AML-193 (cell line): ENCODE measurements at places on chromosomes 6 and 20.

DNA sequence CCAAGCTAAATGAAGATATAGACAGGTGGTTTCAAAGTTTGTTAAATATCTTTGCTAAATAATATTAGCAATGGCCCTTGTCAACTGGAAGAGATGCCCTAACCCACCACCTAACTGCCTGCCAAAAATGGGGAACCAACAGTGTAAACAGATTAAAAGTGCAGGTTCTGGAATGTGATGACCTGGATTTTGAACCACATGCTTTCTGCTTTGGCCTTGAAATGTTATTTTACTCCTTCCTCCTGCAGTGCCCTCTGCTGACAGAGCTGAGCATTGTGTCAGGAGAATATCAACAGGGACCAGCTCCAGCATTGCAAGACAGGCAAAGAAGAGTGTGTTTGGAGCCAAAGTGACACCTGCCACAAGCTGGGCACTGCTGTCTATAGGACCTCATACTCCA lies 226.6 kb downstream of the MYLK4 start:
- DNase-seq = peak; percentile 71

DNA sequence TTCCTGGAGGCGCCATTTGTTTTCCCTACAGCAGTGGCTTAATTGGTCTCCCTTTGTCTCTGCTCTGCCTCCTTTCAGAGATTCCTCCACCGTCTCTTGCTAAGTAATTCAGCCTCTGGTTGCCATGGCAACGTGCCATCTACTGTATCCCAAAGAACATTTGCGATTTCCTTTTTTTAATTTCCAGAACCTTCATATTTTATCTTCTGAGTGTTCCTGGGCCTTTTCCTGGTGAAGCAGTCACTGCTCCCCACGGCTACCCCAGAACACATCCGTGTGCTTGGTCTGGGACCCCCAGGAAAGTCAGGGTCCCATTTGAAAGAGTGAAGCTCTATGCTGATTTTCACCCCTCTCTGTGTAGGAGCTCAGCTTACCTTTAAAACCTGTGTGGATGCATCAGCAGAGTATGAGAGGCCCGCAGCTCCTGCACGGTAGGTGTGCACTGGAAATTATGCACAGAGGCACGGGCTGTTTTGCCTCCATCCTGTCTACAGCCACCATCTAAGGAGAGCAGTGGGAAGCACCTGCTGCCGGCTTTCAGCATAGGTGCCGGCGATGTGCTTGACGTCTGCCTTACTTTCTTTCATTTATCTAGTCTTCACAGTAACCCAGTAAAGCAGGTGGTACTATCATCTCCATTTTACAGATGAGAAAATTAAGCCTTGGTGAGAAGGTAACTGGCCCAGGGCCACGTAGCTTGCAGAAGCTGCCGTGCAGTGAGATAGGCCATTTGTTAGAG lies 122.8 kb downstream of the SYCP2 start:
- DNase-seq = no peak

DNA sequence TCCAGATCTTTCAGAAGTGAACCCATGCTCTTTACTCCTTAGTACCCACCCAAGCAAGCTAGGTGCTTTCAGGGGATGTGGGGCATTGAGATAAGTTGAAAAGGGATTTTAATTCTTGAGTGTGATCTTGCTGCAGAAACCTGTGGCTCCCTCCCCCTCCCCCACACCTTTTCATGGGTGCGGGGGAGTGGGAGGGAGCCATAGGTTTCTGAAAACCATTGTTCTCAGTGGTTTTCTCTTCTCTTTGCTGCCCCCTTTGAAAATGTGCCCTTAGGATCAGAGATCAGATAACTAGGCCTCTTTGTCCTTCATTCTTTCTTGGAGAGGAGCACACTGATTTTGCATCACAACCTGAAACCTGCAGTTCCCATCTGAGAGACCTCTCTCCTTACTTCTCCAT lies 2.4 kb downstream of the PCSK2 start:
- DNase-seq = no peak

GRCh38 chr20:50913690-50914375 lies 17.4 kb downstream of the ADNP start:
- no peak for DNase-seq

GRCh38 chr6:6725468-6726209 lies 137.1 kb downstream of the LY86 start:
- peak; percentile 58 for DNase-seq

DNA sequence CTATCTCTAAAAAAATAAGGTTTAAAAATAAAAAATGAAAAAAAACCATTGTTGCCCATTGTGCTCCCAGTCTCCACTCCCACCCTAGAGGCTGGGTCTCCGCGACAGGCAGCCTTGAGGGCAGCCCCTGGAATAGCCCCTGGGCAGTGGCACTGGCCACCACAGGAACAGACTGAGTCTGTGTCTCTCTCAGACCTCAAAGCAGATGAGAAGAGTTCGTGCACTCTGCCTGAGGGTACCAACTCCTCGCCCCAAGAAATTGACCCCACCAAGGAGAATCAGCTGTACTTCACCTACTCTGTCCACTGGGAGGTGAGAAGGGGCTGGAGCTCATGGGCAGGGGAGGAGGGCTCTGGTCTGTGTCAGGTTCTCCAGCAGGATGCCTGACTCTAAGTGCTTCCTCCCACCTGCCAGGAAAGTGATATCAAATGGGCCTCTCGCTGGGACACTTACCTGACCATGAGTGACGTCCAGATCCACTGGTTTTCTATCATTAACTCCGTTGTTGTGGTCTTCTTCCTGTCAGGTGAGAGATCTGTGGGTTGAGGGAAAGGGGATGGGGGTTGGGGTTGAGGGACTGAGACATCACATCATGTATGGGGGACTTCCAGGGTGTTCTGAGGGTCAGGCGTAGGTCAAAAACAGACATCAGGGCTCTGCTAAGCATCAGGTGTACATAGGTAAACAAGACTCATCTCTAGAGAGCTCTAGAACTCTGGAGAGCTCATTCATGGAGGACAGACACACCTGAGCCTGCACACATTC lies 35.6 kb downstream of the TM9SF4 start:
- no peak for DNase-seq

DNA sequence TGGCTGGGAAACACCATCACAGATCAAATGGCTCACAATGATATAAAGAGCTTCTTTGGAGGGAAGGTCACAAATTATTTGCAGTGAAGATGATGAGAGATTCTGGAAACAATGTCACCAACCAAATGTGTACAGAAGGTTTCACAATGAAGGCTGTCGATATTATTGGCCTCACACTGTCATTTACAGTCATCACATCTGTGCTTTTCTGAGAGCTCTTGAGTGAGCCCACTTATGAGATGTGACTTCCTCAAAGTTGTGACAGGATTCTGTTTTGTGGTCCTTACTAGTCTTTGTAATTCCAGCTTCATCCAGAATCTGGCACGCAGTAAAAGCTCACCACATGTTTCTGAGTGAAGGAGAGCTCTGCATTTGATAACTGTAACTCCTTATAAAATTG lies 133.6 kb downstream of the LMBRD1 start:
- no peak for DNase-seq

DNA sequence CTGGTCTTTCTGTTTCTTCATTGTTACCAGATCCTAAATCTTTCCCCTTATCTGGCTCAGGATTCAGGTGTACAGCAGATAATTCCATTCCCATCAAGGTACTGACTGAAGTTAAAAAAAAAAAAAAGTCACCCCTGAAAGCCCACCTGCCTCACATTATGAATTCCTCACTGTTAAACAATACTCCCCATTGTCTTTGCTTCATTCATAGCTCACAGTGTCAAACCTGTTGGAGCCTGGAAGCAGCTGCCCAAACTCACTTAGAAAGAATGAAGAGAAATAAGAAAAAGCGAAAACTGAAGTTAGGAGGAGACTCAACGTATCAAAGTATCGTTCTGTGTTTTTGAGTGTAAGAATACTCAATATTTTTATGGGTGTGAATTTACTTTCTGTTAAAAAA lies 1.8 kb upstream of the DCBLD1 start:
- no peak for DNase-seq

DNA sequence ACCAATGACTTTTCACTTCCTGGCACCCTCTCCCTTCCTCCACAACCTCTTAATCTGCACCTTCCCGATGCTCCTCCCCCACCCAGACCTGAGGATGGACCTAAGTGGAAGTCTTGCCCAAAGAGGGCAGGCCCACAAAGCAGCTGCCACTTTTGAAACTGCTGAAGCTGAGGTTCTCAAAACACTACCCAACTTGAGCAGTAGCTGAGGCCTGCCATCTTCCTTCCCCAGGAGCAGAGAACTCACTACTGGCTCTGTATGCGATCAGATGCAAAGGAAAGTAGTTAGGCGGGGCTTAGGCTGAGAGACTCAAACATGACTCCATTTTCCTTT lies 1.5 kb downstream of the HM13 start:
- no peak for DNase-seq

- no peak for DNase-seq
These were observed 29.3 kb upstream of the TRIM27 start for GRCh38 chr6:28953039-28953584.

DNA sequence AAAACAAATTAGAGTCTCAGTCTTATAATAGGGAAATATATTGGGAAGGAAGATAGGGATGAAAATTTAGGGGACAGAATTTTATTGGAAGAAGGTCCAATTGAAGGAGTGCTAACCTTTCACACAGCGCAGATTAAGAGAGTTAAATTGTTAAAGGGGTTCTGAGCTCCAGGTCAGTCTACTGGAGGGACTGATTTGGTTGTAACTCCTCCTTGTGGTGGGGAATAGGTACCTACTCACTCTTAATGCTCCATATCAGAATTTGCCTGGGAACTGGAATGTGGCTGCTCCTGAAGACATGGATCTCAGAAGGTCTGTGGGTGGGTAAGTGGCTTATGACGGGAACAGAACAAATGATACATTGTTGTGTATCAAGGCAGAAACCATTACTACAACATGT lies 143.5 kb downstream of the FLRT3 start:
- DNase-seq = no peak

DNA sequence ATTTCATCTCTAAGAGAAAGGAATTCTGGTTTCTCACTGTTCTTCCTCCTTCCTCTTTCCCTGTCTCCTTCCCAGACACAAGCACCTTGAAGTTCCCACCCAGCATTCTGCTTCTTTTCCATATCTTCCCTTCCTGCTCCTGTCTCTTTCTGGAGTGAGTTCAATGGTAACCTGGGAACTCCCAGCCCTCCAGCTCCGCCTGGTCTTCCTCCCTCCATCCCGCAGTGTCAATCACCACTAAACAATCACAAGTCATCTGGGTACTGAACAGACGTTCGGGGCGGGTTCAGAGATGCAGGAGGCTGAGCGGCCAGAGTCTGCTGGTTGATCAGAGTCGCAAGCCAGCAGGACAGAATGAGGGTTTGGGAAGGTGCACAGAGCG lies 7.7 kb downstream of the TTBK1 start:
- no peak for DNase-seq

DNA sequence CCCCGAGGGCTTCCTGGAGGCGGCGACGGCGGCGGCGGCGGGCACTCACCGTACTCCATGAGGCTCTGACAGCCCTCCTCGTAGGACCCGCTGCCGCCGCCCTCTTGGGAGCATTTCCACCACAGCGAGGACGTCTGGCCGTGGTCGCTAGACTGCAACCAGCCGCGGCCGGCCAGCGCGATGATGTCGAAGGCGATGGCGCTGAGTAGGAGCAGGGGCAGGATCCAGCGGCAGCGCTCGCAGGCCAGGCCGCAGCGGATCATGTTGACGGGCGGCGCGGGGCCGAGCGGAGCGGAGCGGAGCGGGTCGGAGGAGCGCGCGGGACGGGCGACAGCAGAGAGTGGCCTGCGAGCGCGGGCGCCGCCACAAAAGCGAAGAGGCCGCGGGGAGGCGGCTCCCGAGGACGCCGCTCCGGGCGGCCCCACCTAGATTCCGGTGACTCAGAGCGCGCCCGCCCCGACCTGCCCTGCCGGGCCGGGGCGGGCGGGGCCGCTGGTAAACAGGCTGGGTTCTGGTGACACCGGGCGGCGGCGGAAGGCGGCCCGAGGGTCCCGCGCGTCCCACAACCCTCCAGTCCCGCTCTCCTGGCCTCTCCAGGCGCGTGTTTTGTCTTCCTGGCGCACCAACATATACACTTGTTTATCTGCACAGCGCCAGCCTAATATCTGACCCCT lies at the start of gene PERP:
Gene PERP (minus strand): TSS at position 342 of the 674 bp plus-strand sequence. CDS start 79 bp downstream, at position 263.
- no peak for DNase-seq

- DNase-seq = no peak
These were observed 237.6 kb downstream of the PACRG start for GRCh38 chr6:162965366-162965765.

GRCh38 chr6:118896339-118897136 lies 2.6 kb downstream of the ASF1A start:
- peak; percentile 83 for DNase-seq
